Stimulated activated CD4-positive, alpha-beta T cell treated with anti-CD3 and anti-CD28 coated beads, Interleukin-1b, Interleukin-23, amount 100 ng/mL, for 1 hour (primary cell): ENCODE measurements at places on chromosomes 5 and 9.

DNA sequence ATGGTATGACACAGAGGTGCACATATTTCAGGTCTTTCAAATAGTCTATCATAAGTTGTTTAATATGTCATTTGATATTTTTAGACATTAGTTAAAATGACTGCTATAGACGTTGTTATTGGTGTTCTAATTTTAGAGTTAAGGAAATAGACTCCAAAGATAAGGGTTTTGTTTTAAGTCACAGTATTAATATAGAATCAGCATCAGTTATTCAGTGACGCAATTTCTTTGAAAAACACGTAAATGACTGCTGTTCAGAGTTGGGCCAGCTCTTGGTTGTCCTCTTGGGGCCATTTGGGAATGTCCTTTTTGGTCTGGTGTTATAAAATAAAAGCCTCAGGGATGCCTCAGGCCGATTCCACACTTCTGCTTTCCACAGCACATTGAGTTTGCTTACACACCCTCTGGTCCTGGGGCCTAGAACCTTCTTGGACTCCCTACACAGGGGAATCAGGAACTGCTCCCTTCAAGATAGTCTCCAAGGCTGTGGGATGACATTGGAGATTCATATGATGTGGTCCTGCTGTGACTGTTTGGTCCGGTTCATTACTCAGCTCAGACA, 14.3 kb downstream of the OTULIN start:
- no peak for DNase-seq

DNA sequence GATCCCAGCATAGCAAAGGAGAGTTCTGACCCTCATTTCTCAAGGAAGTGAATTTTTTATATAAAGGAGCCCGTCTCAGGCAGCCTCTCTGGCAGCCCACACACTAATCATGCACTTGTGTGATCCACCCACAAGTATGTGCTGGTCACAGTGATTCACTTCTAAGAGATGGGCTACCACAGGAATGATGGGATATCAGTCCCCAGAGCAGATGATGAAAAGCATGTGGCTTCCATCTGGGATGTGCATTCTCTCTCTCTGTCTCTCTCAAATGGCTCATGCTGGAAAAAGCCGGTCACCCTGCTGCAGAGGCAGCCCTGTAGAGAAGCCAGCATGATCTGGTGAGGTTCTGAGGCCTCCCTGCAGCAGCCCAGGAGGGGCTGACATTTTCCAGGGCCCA, 74.2 kb upstream of the ADCY2 start:
- DNase-seq = no peak

GRCh38 chr5:169417676-169418075, 116.7 kb upstream of the SLIT3 start:
- no peak for DNase-seq

DNA sequence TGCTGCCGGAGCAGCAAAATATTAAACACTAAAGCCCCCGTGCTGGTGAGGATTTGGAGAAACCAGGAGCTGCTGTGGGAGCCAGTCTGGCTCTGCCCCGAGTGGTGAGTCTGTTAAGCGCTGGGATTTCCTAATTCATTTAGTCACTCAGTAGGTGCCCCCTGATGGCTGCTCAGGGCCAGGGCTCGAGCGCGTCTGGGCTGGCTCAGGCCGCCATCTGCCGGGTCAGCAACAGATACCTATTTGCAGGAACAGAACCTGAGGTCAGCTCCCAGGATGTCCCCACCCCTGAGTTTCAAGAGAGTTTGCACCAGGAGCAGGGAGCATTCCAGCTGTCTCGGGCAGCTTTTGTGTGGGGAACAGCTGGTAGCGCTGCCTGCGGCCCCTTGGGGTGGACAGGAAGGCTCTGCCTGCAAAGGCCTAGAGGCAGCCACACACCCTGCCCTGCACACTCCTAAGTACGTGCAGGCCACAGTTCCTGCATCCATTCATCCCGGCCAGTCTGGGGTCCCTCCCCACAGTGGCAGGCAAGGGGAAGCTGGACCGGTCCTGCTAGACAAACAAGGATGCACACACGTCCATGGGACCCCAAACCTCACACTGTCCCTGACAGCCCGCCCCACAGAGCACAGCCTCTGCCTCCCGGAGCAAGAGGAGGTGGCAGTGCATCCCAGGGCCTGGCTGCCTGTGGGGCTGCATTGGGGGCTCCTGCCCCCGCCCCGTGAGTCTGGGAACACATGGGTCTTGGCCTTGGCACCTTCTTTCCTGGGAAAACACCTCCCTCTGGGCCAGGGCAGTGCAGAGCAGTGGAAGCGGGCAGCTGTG, 83.7 kb downstream of the ADAMTS2 start:
- DNase-seq = no peak

DNA sequence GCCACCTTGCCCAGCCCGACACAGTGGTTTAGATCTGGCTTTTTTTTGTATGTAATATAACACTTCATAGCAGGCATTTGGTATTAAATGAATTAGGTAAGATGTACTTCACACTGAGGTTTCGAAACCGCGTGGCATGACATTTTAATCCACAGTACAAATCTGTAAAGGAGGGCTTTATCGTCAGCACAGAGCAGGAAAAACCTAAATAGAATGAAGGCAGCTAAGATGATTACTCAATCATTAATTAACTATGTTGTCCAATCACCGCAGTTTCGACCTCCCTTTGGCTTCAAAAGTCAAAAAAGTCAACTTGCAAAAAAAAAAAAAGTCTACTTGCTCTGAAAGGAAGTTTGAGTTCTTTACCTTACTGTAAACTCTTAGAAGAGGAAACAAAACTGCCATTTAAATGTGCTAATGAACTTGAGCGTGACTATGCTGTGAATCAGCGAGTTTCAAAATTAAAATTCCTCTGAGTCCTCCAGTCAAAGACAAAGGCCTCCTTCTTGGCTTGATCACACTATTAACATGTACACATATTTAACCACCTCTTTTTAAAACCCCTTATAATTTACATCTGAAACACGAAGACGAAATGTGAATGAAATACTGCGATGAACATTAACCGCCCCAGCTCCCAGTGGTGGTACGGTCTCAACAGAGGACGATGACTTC, 698 bp upstream of the SEC24A start:
- DNase-seq = no peak

- DNase-seq = no peak
Observed at GRCh38 chr5:5380298-5380697, 42.2 kb upstream of the ICE1 start.

DNA sequence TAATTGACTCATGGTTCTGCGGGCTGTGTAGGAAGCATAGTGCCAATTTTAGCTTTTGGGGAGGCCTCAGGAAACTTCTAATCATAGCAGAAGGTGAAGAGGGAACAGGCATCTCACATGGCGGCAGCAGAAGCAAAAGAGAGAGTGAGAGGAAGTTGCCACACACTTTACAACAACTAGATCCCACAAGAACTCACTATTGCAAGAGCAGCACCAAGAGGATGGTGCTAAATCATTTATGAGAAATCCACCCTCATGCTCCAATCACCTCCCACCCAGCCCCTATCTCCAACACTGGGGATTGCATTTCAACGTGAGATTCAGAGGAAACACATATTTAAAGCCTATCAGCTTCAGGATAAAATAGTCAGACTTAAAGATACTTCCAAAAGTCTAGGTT, 36.1 kb upstream of the LPAR1 start:
- no peak for DNase-seq

DNA sequence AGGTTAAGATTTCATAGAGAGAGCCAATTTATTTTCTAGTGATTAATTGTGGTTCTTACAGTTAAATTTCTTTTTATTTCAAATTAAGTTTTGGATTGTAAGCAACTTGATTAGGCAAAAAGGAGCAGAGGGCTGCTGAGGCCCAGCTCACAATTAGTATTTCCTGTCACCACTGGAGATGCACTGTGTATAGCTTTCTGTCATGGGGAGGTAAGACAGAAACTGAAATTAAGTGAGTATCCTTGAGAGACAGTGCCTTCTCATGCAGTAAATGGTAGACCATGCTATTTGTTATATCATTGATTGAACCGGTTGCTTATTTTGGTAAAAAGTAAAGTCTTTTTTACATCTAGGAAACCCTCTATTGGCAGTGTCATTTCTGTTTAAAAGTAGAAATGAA, 190.7 kb downstream of the CCDC171 start:
- DNase-seq = no peak

- DNase-seq = no peak
Observed at GRCh38 chr9:98784831-98785806, 11.2 kb downstream of the ANKS6 start.

- no peak for DNase-seq
Observed at GRCh38 chr9:18352711-18353110, 121.2 kb upstream of the ADAMTSL1 start.

DNA sequence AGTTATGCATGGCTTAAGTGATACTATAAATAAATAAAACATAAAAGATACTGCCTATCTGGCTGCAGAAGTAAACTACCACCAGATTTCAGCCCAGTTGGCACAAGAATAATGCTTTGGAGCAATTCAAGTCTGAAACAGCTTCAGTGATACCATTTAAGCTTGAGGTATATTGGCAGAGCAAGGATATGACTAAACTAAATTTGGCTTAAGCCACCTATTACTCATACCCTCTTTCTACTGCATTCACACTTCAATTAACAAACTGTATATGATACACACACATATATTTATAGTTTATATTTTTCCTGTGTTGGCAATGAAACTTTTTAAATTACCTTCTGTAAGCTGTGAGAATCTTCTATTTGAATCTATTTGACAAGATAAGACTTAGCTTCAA, 431.9 kb downstream of the ANXA1 start:
- no peak for DNase-seq

GRCh38 chr5:79418276-79418675, 95.7 kb downstream of the HOMER1 start:
- no peak for DNase-seq

DNA sequence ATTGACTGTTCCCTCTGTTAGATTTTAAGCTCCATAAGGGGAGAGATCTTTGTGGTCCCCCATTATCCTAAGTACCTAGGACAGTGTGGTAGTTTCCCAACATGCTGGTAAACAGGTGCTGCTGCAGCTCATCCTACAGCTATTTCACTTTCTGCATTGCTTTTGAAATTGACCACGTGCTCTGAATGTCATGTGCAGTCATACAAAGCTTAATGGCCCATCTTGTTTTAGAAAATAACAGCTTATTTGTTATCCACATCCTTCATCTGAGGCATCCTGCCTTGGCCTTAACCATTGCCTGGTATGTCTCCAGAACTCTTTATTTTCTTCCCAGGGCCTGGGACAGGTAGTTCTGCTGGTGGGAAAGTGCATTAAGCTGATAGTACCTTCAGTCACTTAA, 14.7 kb downstream of the PIK3R1 start:
- DNase-seq = no peak

GRCh38 chr5:145347026-145347616, 488.0 kb downstream of the PRELID2 start:
- no peak for DNase-seq

DNA sequence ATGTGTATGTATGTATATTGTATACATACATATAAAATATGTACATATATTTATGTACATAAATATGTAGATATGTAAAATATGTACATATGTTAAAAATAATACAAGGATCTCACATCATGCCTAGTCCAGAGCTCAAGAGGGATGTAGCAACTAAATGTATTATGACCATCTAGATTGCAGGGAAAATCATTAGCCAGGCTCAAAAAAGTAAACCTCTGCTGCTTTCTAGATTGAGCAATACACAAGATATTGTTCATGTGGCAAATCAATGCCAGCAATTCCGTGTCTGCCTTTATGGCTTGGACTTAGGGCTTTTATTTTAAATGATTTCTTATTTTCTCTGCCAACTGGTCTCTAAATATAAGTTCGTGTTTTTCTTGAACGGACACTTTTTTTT, 65.2 kb downstream of the RAI14 start:
- DNase-seq = no peak

DNA sequence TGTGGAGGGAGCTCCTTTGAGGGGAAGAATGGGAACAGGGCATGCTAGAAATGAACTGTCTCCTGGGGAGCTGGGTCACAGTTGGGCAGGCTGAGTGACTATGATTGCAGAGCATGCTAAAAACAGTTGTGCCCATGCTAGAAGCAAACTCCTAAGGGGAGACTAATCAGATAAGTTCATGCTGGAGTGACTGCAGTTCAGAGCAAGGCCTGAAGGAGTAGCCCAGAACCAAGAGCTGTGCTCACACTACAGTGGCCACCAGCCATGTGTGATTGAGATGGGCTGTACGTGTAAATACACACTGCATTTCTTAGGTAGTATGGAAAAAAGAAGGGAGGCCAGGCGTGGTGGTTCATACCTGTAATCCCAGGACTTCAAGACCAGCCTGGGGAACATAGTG, 10.3 kb upstream of the AK1 start:
- no peak for DNase-seq

DNA sequence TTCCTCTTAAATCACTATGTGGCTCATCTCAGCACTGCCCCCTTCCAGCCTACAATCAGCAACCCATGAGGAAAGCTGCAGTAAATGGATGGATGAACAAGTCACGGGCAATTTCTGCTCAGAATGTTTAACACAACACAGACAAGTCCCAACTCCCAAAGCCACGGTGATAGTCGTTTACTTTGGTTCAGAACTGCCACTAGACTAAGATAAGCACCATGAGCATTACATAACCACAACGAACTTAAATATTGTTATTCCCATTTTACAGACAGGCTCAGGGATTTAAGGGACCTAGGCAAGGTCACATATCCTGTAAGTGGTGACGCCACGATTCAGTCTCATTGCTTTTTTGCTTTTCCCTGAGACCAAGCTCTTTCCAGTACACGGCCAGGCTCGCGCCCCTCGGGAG, 2.0 kb upstream of the SMIM27 start:
- no peak for DNase-seq

GRCh38 chr5:178839319-178839704, 20.4 kb upstream of the ZNF354B start:
- DNase-seq = peak; percentile 5

DNA sequence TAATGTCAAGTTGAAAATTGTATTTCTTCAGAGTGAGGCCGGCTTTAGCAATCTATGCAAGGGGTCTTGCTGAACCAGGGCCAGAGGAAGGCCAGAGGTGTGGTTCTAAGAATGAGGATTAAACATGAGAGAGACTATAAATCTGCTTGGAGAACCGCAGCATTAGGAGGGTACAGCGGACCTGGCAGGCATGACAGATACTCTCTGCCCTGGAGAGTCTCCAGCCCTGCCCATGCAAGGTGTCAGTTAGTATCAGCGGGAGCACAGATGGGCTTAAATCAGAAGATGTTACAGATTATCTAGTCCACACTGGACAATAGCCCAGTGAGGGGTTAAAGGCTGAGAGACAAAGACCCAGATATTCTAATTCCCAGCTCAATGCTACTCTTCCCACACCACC, 11.5 kb upstream of the GPX3 start:
- no peak for DNase-seq

- peak; percentile 58 for DNase-seq
Observed at GRCh38 chr9:129496473-129497004, 124.4 kb downstream of the C9orf50 start.

- no peak for DNase-seq
Observed at GRCh38 chr9:4301971-4302427, 2.1 kb upstream of the GLIS3 start.

DNA sequence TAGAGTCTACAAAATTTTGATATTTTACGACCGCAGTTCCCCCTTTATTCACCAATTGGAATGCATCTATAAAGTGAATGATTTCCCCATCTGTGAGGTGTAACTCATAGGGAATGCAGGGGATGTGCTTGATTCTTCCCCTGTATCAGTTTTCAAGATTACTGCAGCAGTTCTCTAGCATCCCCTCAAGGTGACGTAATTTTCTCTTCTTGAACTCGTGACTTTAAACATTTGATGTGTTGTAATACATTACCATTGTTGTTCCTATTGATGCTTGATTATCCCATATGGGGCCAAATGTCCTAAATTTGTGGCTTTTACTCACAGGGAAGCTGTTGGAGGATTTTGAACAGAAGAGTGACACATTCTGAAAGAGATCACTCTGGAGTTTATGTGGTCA, 240.2 kb downstream of the CD180 start:
- DNase-seq = no peak

- DNase-seq = no peak
Observed at GRCh38 chr5:42718591-42718990, 38.0 kb upstream of the CCDC152 start.
